Uterus (tissue), 4 donors: ENCODE measurements at places on chromosomes 2 and 18.

DNA sequence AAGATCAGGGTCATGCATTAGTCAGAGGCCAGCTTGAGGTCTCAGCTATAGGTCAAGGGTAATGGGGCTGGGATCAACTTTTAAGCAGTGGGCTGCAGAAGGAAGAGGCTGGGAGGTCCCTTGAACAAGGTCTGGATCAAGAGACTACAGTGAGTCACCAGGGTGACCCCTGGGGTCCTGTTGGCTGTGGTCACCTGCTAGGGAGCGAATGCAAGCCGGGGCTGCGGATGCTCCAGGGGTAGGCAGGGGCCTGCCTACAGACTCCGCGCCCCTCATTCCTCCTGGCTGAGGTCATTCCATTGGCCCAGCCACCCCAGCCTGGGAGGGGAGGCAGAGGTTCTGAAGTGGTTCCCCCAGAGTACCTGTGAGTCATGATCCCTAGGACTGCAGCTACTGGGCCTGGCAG lies 110.4 kb downstream of the CYP26B1 start:
- DNase-seq = no peak

DNA sequence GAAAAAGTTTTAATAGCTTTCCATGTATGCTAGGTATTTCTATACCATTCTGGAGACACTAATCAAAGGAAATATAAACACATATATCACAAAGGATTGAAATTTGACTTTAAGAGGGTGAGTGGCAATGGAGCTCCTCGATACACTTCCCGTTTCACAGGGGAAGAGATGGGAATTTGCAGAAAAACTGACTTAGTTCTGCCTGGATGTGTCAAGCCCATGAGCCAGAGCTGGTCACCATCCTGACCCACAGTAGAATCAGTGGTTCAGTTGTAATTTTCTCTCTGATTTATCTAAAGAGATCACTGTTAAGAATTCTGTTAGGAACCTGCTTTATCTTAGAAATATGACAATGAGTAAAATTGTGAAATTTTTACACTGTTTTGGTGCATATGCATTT lies 34.2 kb downstream of the PLCL1 start:
- no peak for DNase-seq

GRCh38 chr2:174083843-174084458 lies 118.8 kb upstream of the SP3 start:
- DNase-seq = no peak

GRCh38 chr18:60060578-60060977 lies 160.8 kb downstream of the PMAIP1 start:
- no peak for DNase-seq

GRCh38 chr2:151638191-151638933 lies 95.9 kb downstream of the NEB start:
- DNase-seq = no peak

- DNase-seq = no peak
Observed at GRCh38 chr2:121324601-121325000, 39.6 kb upstream of the TFCP2L1 start.

DNA sequence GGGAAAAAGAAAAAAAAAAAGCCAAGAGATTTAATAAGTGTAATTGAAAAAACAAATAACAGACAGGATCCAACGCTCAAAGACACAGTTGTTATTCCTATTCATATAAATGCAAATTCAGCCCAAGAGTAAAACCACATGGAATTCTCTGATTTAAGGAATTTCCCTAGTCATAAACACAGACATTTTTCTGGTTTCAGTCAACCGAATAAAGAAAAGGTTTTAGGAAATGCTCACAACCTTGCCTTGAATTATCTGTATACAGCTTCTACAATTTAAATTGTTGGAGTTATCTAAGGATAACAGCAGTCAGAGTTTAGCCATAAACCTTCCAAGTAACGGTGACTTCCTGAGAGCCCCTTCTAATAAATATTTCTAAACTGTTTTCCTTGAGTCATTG lies 122.7 kb downstream of the VWC2L start:
- no peak for DNase-seq
